Stimulated activated CD8-positive, alpha-beta memory T cell treated with anti-CD3 and anti-CD28 coated beads, Interleukin-2, amount 100 ng/mL, for 48 hours (primary cell): ENCODE measurements at places on chromosomes 5 and 9.

- DNase-seq, result no peak
Measured at GRCh38 chr9:92119586-92119985, 4.4 kb upstream of the SPTLC1 start.

GRCh38 chr5:83956386-83956785, 235.7 kb upstream of the HAPLN1 start:
- no peak for DNase-seq

GRCh38 chr5:174532455-174533453, 191.6 kb upstream of the MSX2 start:
- no peak for DNase-seq

- no peak for DNase-seq
Measured at GRCh38 chr9:72150127-72150526, 887 bp downstream of the GDA start.

DNA sequence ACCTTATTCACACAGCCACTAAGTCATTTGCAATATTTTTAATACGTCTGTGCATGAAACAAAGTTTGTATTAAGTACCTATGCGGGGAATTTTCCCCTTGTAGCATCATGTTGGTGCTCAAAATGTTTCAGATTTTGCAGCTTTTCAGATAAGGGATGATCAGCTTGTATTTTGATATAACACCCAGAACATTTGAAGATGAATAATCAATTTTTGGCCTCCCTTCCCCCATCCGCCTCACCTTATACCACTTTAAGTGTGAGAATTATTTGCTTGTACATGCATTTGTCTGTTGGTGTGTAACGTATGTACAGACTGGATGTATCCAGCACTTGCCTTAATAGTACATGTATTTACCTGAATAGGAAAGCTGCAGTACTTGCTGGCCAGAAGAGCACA, 1.7 kb downstream of the JAK2 start:
- DNase-seq, result no peak

DNA sequence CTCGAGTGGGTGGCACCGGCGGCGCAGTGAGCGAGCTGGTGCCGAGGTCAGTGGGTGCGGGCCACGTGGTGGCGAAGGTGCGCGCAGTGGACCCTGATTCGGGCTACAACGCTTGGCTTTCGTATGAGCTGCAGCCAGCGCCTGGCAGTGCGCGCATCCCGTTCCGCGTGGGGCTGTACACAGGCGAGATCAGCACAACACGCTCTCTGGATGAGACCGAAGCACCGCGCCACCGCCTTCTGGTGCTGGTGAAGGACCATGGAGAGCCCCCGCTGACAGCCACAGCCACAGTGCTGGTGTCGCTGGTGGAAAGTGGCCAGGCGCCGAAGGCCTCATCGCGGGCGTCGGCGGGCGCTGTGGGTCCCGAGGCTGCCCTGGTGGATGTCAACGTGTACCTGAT, 2.1 kb downstream of the PCDHA5 start:
- DNase-seq, result no peak

GRCh38 chr5:1647580-1647979, 123.8 kb upstream of the LPCAT1 start:
- DNase-seq, result no peak

DNA sequence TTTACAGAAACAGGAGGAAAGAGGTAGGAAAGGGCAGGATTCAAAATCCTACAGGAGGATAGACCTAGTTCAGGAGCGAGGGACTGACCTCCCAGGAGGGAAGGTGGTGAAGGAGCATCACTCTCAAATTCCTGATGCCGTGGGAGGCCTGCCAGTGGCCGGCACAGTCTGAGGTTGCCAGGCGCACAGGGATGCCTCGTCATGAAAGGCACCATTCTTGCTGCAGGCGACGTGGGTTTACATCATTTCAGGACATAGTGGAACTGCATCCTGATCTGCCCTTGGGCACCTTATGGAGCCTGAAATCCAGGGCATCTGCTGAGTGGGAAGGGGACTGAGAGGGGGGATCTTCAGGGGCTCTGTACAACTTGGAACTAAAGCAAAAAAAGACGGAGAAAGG, 163.2 kb upstream of the S1PR3 start:
- DNase-seq, result no peak

DNA sequence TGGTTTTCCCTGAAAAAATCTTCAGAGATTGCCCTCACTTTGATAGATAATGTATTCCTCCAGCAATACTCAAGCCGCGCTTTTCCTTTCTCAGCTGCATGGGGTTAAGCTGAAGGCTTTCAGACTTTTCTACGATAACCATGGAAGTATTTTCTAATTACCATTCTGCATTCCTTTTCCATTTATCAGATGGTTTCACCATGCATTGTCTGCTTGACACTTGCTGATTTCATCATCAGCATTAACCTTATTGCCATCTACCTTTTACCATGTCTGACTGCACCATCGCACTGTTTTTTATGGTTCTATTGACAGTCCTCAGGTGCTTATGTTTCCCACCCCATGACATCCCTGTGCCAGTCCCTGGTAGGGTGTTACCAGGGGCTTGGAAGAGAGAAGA, 91.6 kb downstream of the DMAC1 start:
- no peak for DNase-seq

DNA sequence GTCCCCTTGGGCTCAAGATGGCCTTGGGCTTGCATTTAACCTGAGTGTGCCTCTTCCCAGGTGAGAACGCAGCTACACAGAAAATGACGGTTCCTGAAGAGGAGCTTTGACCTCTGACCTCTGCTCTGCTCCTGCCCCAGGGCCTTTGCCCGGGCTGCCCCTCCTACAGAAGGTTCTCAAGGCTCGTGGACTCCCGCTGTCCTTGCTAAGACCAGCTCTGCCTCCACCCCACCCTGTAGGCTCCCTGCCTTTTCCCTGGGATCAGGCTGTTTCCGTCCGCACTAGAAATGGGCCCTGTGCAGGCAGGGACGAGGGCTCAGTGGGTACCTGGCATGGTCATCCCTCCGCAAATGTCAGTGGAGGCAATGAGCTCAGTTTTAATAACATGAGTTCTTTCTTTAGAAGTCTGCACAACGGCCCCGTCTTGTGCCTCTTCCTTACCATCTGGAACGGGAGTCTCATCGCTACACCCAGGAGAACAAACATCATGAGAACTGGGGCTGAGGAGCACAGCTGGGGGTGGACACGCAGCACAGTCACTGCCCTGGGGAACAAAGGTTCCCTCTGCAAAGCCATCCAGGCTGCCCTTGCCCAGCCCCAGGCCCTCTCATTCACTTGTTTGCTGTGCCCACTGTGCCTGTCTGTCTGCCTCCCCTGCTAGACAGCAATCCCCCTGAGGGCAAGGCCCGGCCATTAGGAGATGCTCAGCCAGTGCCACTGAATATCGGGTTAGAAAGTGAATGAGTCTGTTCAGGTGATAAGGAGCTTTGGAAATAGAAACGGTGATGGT, 26.7 kb upstream of the LPCAT1 start:
- no peak for DNase-seq

- no peak for DNase-seq
Measured at GRCh38 chr9:109537288-109537687, 39.2 kb upstream of the PTPN3 start.

DNA sequence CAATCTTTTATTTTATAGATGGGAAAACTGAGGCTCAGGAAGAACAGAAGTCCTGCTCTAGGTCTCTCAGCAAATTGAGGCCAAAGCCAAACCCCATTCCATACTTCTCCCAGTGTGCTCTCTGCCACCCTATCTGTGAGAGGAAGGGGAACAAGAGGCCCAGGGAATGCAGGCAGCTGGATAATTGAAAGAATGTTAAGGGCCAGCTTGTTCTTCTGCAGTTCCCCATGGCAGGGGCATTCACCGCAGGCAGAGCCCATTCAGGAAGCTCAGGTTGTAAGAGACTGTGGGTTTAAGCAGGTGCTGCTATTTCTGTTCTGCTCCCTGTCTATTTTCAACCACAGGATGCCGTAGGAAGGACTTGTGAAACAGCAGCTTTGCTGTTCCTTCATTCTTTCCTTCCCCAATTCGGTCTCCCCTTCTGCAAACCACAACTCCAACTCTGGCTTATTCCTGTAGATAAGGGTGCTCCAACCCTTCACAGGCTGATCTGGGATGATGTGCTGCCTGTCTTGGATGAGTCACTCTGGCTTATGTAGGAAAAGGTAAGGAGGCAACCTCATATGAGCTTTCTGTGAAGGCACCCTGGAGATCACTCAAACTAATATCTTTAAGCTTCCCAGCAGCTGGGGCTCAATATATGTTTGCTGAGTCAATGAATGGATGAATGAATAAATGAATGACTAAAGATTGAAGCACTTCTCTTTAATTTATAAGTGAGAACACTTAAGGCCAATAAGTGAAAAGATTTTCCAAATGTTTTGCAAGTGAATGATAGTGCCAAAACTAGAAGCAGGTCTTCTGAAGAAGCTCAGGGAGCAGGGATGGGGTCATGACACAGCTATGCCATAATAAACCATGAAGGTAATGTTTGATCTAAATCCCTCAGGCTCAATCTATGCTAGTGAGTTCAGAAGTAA, 377.6 kb downstream of the BRINP1 start:
- DNase-seq, result no peak

DNA sequence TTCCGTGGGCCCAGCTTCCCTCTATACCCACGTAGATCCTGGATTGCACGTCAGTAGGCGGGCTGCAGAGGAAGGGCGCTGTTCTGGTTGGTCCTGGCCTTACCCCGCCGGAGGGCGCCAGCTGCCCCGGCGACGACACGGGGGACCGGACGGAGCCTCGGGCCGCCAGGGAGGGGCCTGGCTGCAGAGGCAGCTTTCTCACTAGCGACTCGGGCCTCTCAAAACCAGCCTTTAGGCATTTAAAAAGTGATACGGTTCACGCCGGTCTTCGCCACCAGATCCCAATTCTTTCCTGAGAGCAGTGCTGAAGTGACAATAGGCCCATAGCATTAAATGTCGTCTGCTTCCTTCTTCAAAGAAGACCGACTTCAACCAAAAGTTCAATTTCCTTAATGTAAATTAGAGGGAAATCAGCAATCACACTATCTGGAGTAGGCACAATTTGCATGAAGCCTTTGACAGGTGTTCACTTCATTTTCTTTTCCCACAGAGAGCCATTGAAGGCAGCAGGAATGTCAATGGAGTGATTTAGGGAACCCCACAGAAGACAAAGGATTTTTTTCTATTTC, 17.6 kb upstream of the UBE2D2 start:
- peak; percentile 33 for DNase-seq

- DNase-seq, result no peak
Measured at GRCh38 chr9:18393340-18394130, 80.4 kb upstream of the ADAMTSL1 start.

GRCh38 chr5:142800776-142801494, 30.8 kb downstream of the ARHGAP26 start:
- no peak for DNase-seq

DNA sequence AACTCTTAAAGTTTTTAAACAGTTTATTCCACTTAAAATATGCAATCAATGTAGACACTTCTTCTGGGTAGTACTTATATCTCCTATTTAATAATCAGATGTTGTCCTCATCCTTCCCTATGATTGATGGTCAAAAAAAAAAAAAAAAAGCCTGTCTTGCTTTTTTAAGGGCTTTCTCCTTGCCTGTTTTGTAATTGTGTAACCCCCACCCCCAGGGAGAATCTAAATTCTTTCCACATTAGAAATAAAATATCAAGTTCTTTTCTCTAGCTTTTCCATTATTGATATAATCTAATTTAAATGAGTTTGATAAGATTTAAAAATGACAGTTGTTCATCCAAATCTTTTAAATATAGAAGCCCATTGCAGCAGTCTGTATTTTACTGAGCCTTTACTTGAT, 119.7 kb downstream of the CHSY3 start:
- DNase-seq, result no peak

- DNase-seq, result no peak
Measured at GRCh38 chr5:6307304-6307703, 71.0 kb downstream of the MED10 start.

DNA sequence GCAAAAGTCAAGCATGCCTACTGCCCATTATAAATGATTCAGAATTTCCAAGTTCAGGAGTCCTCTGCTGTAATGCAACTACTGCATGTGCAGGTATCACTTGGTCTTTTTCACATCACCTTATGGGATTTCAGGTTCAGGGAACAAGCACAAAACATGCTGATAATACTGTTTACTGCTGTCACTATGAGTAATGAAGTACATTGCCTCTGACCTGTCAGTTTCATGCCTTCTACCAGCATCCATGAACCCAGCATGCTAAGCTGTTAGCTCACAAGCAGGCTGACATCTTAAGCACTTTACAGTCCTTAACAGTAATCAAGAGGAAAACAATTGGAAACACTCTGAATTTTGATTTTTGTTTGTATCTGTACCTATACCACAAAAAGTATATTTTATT, 743.8 kb downstream of the CDH12 start:
- DNase-seq, result no peak

- DNase-seq, result no peak
Measured at GRCh38 chr5:139903795-139904565, 108.4 kb downstream of the PSD2 start.

DNA sequence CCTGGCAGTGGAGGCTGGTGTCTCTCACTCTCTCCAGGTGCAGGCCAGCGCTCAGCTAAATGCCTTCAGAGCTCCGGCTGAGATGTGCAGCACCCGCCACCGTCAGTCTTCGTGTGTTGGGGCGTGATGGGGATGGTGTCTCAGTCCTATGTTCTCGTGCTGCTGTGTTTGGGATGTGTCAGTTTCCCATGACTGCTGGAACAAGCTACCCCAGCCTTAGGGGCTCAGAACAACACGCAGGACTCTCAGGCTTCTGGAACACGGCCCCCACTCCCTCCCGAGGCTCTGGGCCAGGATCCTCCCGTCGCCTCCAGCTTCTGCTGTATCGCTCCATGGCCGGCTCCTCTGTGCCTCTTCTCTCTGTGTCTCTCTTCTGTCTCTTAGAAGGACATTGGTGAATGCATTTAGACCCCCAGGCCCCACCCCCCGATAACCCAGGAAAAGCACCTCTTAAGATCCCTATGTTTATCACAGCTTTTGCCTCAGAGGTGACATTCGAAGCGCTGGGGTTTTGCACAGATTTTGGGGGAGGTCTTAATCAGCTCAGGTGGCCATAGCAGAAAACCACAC, 9.6 kb upstream of the CEP72 start:
- no peak for DNase-seq

DNA sequence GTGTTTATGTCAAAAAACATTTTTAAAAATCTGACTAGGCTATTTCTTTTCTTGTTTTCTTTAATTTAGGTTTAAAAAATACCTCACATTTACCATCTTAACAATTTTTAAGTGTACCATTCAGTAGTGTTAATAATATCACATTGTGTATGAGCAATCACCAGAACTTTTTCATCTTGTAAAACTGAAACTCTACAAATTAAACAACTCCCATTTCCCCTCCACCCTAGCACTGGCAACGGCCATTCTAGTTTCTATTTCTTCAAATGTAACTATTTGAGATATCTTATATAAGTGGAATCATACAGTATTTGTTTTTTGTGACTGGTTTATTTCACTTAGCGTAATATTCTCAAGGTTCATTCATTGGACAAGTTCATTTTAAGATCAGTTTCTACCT, 27.7 kb downstream of the PLCXD3 start:
- DNase-seq, result no peak

DNA sequence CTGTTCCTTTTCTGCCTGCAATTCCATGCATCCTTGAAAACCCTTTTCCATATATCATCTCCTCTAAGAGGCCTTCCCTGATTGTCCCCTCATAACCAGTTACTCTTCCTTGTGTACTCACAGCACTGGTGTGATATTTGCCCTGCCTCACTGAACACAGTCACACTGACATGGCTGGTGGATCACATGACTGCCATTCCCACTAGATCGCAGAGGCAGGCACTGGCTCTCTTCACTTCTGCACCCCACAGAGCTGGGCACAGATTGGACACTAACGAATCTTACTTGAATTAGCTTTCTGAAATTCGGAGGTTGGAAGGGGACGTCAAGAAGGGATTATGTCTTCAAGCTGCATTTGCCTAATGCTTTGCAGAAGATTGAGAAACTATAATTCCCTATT, 208.0 kb downstream of the PAPPA start:
- DNase-seq, result no peak

- no peak for DNase-seq
Measured at GRCh38 chr9:5112646-5113045, 72.8 kb downstream of the INSL6 start.
